C1 segment of cervical spinal cord (tissue), 14 donors: ENCODE measurements at places on chromosomes 5 and 9.

DNA sequence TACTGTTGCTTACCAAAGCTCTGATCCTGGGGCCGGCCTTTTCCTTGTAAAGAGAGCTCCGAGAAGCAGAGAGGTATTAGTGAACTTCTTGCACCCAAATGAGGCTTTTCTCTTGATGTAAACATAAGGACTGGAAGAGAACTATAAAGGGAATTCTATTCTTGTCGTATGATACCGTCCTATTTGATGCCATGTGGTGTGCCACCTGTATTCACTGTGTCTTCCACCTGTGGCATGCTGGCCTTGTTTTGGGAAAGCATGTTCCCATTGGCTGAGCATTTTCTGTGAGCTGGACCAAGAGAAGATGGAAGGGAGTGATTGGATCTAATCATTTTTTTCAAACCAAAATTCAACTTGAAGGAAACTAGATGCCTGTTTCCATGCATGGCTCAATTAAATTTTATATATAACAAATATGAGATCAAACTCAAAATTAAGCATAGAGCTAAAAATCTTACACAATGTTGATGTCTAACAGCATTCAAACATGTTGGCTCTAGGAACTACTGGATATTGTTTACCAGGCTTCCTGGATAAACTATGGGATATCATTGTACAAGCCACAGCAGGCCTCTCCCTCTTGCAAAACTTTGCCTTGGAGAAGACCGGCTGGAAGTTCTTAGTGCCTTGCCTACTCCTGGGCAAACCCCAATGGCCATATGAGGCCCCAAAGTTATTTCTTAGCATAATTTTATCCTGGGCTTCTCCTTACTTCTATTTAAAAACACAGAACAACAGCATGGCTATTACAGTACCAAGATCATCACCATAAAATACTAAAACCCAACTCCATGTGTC is 115.3 kb downstream of the TSSK1B start:
- no peak for DNase-seq

GRCh38 chr5:122638581-122638980 is 136.3 kb upstream of the SNX2 start:
- no peak for DNase-seq

GRCh38 chr9:79617395-79617794 is 45.6 kb downstream of the TLE4 start:
- DNase-seq, result no peak

DNA sequence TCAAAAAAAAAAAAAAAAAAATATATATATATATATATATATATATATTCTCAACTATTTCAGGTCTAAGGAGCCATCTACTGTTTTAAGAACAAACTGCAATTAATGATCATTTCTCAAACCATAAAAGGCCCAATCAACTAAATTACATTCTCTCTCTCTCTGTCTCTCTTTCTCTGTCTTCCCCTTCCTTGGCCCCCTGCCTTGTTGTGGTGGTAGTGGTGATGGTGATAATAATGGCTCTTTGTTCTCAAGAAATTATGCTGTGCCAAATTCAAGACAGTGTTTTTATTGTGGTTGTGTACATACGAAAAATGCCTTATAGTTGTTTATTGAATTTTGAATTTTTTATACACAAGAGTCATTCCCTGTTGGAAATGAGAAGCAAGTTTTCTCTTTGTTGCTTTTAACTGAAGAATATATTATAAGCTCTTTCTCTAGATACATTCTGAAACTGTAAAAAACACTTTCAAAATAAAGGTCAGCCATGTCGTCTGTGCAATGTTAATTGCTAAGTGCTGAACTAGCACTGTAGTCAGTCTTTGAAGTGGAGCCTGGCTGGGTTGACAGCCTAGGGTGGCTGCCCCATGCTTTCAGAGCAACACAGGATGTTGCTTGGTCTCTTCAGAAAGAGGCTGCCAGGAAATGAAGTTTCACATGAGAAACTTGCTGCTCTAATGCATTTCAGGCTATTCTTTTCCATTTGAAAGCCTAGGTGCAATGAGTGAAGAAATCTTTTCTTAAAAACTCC is 96.0 kb downstream of the HINT1 start:
- DNase-seq, result no peak

- DNase-seq, result no peak
Measured at GRCh38 chr9:12759761-12760160, 15.1 kb upstream of the LURAP1L start.

DNA sequence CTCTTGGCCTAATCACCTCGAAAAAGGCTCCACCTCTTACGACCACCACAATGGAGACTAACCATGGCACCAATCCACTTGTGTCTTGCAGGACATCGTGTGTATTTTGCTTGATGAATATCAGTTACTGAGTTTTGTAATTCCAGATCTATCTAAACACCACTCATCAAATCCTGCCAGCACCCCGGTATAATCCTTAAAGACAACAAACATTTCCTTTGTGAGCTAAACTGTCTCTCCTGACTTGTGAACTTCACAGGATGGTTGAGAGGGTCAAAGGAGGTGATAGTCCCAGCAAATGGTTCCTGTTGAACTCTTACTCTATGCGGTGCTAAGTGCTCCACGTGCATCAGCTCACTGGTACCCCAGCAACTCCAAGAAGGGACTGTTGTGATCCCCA is 4.0 kb upstream of the TOR1B start:
- no peak for DNase-seq

DNA sequence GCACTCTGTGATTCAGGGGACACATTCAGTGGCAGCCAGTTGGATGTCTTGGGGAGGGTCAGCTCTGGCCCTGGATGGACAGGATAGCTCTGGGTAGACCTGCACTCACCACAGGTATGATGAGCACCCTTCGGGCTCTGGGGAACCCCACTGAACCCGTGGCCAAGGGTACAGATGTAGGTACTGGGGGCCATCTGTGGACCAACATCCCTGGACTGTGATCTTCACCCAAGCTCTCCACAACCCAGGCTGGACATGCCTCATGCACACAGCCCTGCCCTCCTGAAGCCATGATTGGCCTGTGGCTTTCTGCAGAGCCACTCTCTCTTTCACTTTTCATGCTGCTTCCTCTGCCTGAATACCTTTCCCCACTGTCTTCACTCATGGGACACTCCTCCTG is 15.6 kb upstream of the ACSL6 start:
- DNase-seq, result no peak

DNA sequence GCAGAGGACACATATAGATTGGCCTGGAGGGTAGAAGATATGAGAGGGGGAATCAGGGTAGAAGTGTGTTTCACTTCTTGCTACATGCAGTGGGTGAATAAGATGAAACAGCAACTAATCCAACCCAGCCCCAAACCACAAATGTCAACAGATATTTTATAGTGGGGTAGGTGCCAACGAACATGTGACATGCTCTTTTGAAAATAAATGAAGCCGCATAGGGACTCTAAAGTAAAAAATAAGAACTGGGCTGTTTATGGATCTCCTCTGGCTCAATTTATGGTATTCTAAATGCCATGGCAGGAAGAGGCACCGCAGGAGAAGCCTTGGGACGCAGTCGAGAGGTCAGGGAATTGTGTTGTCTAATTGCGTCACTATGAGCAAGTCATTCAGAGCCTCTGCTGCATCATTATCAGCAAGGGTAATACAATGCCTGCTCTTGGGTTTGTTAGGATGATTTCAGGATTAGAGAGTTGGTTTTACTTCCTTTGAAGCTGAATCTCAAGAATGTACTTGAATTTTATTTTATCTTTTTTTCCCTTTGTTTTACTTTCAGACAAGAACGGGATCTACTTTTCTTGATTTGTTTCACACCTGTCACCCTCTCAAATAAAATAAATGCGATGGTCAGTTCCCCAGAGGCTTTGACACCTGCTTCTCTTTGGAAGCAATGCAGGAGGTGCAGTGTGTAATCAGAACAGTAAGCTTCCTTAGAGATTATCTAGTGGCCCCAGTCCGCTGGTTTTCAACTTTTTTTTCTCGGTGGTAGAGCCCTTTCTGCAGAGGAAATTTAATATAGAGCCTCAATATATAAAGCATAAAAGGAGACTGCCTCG is 375.6 kb upstream of the CLINT1 start:
- DNase-seq, result no peak

DNA sequence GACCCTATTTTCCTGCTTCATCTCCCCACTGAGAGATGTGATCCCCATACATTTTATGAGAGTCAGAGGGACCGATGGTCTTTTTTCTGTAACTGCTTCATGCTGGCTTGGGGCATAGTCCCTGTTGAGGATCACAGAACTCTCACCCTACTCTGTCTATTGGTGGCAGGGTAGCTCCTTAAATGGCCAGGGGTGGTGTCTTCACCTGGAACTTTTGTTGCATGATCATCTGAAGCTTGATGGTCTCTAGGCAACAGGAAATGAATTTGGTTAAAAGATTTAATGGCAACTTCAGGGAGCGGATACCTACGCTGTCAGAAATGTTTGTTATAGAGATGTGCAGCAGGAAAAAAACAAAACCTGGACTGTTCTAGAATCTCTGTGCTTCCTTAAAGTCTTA is 87.0 kb upstream of the GLIS3 start:
- DNase-seq, result no peak

DNA sequence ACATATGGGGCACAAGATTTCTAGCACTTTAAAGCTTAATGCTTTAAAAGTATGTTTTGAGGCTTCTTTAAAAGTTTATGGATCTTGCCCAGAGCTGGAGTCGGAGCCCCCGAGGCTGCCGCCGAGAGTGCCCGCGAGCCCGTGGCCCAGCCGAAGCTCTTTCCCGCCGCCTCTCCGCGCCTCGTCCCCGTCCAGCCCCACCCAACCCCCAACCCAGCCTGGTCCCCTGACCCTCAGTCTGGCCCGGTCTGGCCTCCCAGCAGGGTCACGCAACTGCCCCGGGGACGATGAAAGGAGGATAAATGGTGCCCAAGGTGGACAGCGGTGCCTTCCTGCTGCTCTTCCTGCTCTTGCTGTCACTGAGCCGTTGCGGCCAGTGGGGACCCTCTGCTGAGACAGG is 1.7 kb downstream of the TSSK1B start:
- no peak for DNase-seq

DNA sequence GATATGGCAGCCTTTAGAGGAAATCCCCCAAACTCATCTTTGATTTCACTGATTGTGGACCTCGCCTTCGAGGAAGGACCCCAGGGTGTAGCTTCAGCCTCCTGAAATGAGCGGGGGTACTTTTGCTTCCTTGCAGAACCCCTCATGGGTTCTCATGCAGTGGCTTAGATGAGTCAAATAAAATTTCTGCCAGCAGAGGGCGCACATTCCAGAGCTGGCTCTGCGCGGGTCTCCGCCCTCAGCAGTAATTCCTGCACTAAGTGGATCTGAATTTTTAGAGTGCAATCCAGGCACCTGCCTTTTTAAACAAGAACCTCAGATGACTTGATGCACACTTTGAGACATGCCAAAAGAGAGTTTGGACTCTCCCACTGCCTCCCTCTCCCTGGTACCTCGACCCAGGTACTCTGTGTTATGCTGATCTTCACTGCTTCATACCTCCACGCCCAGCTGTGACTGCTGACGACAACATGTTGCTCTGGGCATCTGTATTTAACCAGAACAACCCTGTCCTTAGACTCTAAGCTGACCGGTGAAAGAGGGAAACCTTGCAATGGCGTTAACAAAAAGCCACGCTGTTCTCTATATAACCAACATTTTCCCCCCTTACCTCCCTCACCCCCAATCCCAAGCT is 7.3 kb downstream of the EGFLAM start:
- DNase-seq, result peak; percentile 16

- DNase-seq, result no peak
Measured at GRCh38 chr5:96741891-96742309, 65.8 kb downstream of the ERAP1 start.

GRCh38 chr9:120886490-120886967 is 9.5 kb upstream of the PHF19 start:
- no peak for DNase-seq

DNA sequence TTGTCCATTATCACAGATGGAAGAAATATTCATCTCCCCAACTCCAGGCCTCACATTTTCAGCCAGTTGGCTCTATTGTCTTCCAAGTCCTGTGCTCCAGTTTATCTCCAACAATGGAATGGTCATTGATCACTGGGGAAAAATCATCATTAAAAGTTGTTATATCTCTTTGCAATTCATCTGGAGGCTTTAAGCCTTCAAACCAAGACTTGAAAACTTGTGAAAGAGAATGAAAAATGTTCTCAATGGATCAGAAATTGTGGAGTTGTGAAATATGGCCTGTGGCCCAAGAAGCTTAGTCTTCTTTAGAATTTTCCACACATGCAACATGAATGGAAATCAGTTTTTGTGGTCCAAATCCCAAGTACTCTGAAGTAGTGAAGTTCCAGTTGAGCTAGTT is 569.6 kb downstream of the EBF1 start:
- DNase-seq, result no peak

DNA sequence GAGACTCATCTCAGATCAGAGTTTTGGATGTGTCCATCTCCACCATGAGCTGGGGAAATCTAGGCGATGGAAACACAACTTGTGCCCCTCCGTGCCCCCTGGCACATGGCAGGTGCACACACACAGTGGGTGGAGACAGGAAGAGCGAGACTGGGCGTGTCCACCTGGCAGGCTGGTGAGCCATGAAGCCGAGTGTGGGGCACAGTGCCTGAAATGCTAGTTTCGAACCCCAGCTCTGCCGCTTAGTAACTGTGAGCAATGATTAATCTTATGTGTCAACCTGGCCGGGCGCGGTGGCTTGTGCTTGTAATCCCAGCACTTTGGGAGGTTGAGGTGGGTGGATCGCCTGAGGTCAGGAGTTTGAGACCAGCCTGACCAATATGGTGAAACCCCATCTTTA is 80.8 kb upstream of the RNU6ATAC start:
- no peak for DNase-seq

DNA sequence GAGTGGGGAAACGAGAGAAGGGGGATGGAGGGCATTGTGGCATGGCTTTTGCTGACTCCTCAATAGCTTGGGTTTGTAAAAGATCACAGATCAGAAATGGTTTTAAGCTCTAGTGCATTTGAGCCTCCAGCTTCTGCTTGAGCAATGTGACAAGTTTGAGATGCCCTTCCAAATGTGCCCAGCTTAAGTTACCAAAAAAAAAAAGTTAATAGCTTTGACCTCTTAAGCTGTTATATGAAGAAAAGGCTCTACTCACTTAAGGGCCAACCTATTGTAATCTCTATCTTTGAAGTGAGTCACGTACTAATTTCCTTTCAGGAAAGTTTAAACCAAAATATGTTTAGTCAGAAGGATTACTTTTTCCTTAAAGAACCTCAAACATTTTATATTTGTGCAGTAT is 428.8 kb upstream of the ACTBL2 start:
- DNase-seq, result no peak

DNA sequence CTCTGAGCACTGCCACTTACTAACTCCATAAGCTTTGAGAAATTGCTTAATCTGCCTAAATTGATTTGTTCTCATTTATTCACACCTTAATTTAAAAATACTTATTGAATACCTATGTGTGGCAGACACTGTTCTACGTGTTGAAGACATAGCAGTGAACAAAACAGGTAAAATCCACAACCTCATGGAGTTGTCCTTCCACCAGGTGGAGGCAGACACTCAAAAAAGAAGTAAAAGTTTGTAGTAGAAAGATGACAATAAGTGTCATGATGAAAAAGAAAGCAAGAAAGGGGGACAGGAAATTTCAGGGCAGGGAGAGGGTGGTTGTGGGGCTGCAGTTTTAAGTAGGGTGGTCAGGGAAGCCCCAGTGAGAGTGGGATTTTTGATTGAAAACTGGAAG is 94.9 kb downstream of the SREK1 start:
- no peak for DNase-seq

- DNase-seq, result no peak
Measured at GRCh38 chr5:568061-568781, 43.9 kb upstream of the CEP72 start.

GRCh38 chr5:81420039-81420667 is 26.2 kb upstream of the ACOT12 start:
- DNase-seq, result no peak
